Right hindlimb (tissue), 1 donor: ENCODE measurements at places on chromosomes 1 and 21.
A peak's percentile ranks its signal among the peaks of the same experiment; 100 is the strongest.

GRCh38 chr1:30782361-30783255, 25.0 kb upstream of the LAPTM5 start:
- DNase-seq: peak; percentile 82

DNA sequence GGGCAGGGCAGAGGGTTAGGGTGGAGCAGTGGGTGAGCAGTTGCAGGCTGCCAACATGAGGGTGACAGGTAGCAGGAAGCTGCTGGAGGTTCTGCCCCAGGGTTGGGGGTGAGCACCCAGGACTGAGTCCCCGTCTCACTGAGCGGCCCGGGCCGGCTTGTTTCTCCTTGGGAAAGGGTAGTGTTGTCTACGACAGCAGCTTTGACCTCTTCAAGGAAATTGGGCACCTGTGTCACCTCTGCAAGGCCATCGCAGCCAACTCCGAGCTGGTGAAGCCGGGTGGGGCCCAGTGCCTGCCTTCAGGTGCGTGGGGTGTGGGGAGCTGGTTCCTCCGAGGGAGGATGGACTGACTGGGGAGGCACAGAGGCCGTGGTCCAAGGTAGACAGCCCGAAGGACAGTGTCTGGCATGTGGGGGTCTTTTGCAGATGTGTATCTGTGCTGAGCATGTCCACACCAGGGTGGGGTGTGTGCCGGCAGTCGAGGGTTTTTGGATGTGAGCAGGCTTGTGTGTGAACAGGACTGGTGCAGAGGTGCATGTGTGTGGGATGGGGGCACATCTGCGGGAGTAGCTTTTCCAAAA, 51.9 kb downstream of the DISP3 start:
- peak; percentile 3 for DNase-seq

DNA sequence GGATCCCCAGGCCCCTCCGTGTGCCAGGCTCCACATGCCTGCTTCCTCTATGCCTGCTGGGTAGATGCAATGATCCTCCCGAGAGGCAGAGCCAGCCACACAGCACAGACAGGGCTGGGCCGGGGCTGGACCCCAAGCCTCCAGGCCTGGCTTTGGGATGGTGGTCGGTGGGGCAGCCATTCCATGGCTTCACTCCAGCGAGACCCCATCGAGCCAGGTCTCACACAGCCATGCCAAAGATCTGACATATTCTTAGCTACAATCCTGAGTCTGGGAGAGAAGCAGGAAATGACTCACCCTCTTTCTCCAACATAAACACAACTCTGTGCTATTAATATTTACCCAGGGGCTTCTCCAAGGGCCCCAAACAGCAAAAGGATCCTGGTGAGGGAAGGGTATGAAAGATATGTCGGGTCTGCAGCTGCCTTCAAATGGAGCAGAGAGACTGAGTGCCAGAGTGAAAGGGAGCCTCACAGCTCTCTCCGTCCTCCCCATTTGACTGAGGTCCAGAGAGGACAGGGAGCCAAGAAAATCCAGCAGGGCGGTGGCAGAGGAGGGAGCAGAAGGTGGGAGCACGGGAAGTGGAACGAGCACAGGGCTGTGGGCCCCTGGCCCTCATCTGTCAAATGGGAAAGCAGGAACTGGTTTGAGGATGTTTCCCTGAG, 639.5 kb downstream of the MATN1 start:
- DNase-seq: peak; percentile 60

DNA sequence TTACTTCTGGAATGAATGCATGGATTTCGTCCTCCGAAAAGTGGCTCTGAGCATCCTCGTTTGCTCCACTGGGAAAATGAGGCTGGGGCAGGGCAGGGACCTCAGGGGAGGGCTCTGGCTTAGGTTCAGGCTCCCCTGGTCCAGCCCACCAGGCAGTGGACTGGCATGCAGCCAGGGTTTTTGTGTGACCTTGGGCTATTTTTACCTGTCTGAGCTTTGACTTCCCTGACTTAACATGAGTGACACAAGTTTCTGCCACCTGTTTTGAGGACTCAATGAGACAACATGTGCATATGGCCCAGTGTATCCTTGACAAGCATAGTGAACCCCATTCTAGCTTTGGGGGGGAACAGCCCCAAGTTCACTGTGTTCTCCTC, 32.6 kb upstream of the EDN2 start:
- DNase-seq: no peak

- no peak for DNase-seq
These were observed 231.9 kb upstream of the JUN start for GRCh38 chr1:59015708-59016107.

GRCh38 chr21:37871121-37871862, 45.0 kb downstream of the KCNJ6 start:
- no peak for DNase-seq

- DNase-seq: no peak
These were observed at the start of gene PAX7 for GRCh38 chr1:18630511-18631495. Gene PAX7, plus strand, starts transcription at chr1:18630846. Its CDS starts 758 bp downstream, at chr1:18631604.

DNA sequence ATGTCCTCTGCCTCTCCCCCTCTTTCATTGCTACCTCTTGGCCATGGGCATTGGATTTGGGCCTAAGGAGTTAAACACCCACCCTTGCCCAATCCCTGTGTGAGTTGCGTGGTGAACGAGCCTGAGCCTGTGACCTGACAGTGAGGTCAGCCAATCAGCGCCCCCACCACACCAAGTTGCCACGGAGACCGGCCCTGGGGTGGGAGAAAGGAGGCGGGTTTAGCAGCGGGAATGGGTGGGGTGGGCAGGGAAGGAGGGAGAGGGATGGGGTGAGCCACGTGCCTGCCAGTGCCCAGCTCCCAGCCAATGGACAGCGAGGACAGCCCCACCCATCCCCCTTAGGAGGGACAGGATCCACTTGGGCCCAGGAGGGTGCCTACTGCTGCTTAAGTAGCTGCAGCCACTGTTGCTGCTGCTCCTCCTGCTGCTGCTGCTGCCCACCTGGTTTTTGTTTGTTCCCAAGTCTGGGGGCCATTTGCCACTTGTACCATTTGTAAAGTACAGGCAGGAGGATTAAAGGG, 9.5 kb downstream of the ZBTB7B start:
- DNase-seq: no peak

DNA sequence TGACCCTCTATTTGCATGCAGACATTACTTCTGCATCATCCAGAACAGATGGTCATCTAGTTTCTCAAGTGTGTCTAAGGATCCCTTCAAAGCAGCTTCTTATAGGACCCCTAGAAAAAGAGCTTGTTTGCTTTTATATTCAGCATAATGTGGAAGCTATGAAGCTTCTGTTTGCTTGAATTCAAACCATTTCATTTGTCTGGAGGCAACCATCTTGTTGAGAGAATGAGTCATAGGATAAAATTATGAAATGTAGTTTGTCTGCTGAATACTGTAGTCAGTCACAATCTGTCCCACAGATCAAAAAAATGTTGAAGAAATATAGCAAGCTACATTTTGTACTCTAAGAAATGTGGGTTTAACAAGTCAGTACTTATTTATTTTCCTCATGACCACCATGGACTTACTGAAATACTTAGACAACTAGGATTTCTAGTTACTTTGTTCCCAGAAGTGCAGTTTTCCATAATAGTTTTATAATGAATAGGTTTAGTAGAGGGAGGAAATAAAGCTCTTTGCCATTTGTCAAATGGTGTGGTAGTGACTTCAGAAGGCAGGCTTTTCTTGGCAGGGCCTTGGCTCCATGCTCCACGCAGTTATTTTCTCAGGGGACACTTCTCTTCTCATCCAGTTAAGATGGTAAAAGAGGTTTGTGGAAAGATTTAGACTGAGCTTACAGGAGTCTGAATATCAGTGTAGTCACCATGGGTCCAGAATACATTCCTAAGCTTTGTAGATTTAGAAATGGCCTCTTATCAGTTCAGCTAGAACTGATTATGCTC, 74.8 kb upstream of the DEPDC1 start:
- no peak for DNase-seq

- DNase-seq: no peak
These were observed 39.1 kb downstream of the TYW3 start for GRCh38 chr1:74771913-74772515.

DNA sequence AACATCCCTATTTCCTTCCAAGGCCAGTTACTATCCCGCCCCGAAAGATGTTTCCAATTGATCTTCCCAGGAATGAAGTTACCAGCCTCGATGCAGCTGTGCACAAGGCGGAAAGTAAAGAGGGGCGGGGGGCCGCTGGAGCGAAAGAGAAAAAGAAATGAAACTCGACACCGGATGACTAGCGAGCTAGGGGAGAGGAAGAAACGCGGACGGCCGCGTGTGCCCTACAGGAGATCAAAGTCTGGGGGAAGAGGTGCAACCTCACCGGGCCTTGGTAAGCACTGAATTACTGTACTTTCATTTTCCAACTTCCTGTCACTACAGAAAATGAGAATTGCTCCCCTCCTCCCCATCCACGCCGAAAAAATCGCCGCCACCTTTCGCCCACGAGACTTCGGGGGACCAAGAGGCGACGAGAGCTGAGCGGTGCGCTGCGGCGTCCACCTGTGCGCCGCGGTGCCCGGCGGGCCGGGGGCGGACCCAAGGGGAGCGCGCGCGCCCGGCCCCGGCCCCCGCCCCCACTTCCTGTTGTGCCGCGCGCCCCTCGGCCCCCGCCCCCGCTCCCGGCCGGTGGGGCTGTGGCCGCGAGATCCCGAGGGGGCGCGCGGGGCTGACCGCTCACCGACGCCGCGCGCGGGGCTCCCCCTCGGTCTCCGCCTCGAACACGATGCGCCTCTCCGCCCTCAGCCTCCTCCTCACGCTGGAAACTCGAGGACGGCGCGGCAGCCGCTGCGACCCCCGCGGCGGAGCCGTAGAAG, 622 bp downstream of the ELK4 start:
- DNase-seq: peak; percentile 86

DNA sequence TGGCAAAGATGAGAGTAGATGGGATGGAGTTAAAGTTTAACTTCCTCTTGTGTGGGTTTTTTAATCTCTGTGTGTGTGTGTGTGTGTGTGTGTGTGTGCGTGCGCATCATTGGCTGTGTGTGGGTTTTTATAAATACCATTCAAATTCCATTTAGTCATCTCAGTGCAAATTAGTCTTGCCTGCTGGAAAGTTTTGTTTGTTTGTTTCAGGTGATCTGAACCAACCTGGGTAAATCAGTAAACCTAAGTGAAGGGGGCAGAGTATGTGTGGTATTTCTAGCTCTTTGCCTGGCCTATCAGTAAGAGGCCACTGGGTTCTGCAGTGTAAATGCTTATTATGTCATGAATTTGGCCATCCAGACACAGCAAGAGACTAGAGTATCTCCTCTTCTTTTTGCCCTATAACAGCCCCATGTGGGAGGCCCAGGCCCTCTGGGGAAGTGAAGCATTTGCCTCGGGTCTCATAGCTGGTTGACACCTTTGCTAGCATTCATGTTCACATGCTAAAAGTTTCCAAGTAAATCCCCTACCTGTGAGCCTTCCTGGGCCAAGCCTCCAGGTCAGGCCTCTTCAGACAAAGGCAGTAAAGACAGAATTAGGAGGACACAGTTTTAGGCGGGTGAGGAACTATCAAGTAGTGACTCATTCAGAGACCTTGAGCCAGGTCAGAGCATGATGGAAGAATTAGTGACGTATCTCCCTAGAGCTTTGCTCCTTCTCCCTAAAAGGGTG, 14.7 kb downstream of the INTS3 start:
- no peak for DNase-seq

- no peak for DNase-seq
These were observed 8.2 kb downstream of the CRYBG2 start for GRCh38 chr1:26345718-26346117.

GRCh38 chr1:217230412-217230811, 400.5 kb downstream of the GPATCH2 start:
- no peak for DNase-seq

DNA sequence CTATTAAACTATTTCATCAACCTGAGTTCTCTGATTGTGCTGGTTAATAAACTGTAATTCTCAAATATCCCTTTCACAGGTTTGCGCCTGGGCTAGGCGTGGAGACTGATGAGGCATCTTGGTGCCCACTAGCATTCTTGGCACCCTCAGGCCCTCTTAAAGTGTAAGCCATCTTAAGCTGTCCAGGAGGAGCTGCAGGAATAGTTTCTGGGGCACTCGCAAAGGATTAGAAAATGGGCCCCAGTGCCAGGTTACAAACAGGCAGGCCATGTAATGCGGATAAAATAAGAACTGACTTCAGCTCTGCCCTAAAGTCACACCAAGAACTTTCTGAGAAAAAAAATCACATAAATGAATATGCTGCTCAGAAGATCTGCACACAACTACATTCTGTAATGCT, 1.1 kb downstream of the CASQ2 start:
- no peak for DNase-seq

DNA sequence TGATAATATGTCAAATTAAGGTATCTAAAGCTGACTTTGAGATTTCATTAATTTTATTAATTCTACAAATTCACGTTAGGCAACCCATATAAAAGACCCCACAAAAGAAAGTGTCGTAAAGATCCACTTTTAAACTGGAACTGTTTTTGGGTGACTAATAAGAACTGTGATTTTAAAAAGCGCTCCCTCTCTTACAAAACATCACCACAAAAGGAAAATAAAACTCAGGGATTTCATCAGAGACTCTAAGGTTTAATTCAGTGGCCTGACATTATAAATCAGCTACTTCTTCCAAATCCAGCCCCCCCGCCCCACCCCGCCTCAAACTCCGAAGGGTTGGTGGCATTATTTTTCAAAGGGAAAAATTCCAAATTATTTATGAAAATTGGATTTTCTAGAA, 2.7 kb downstream of the COL24A1 start:
- no peak for DNase-seq

DNA sequence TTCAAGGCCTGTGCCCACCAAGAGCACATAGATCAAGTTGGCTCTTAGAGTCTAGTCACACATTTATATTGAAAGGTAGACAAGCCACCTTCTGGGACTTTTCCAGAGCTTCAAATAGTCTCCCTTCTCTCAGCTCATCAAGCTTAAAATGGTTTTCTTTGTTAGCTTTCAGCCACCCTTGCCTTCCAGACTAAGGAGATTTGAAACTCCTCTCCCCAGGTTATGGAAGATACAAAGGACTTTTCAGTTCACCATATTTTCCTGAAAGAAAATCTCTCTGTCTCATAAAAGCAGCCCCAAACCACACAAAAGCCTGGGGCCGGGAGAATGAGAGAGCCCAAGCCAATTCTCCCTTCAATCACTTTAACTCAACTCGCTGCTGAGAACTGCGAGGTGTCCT, 134.1 kb downstream of the ZC3H11B start:
- no peak for DNase-seq

DNA sequence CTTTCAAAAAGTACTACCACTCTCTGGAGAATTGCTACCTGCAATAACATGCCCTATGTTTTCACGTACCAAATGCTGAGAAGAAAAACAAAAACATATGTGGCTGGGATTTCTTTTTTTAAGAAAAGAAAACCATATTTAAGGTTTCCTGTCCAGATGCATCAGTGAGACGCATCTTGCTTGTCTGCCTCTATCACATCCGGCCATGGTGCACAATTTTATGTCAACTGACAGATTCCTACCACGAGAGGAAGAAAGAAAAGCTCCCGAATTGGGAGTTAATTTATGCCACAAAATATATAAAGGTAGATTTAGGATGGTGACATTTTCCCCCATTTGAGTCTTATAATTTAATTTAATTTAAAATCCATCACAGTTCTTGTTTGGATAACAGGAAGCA, 62.3 kb upstream of the COL24A1 start:
- no peak for DNase-seq
